ENCODE measurements at places on chromosomes 7 and 10.

DNA sequence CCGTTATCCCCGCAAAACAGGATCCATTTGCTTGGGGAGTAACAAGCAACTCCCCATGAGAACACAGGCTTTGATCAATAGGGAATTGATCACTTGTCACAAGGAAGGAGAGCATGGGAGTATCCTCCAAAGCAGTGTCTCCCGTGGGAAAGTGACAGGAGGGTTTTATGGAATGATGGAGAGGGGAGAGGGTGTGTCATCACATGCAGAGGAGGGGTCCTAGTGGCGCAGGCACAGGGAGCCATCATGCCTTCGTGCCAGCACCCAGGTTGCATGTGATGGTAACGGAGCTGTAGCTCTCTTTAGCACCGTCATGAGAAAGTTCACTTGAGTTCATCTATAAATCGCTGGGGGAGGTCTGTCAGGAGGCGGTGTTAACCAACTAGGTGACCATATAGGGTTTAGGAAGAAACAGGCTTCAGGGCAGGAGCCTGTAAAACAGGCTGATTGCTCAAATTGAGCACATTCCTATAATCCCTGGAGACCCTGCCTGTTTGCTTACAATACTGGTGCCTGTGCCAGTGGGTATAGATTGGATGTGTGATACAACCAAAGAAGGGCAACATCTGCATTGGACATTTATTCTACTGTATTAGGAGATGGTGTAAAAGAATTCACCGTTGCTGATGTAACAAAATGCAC, 428.5 kb downstream of the GALNT17 start:
- no peaks in the 10 kb centered on the region for H3K4me1 ChIP-seq
- no peaks in the 10 kb centered on the region for H3K27me3 ChIP-seq
- no peaks in the 10 kb centered on the region for H3K36me3 ChIP-seq
- no peak overlapping the region for H3K27ac ChIP-seq
- no peak for DNase-seq
- no peak overlapping the region for H3K4me3 ChIP-seq

DNA sequence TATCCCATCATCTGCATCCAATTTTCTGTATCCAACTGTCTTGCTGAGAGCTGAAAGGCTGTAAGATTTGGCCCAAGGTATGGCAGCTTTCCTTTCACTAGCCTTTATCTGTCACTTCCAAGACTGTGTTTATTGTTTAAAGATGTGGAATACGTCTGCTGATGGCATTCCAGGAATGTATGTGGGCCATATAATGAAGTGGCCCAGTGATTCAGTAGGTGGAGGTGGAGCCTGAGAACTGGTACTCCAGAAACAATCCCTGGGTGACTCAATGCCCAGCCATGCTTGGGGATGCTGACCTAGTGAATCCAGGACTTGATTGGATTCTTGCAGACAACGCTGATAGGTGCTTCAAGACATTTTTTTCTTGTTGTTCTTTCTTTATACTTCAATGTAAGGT, 13.5 kb downstream of the NEUROD6 start:
- H3K27ac ChIP-seq = no peak overlapping the region
- no peak overlapping the region for H3K4me3 ChIP-seq
- no peak for DNase-seq
- H3K36me3 ChIP-seq = no peaks in the 10 kb centered on the region
- H3K4me1 ChIP-seq = no peaks in the 10 kb centered on the region

GRCh38 chr7:20542594-20542993, 72.9 kb upstream of the ABCB5 start:
- H3K4me1 ChIP-seq = peaks cover 3% of the 10 kb centered on the region
- no peak overlapping the region for H3K27ac ChIP-seq
- DNase-seq = no peak
- H3K4me3 ChIP-seq = no peak overlapping the region

GRCh38 chr10:30893208-30893607, 138.5 kb downstream of the ZNF438 start:
- no peak for DNase-seq
- no peak overlapping the region for H3K4me3 ChIP-seq
- H3K4me1 ChIP-seq = peaks cover 10% of the 10 kb centered on the region
- H3K27me3 ChIP-seq = no peaks in the 10 kb centered on the region
- peaks cover 9% of the 10 kb centered on the region for H3K36me3 ChIP-seq
- H3K27ac ChIP-seq = no peak overlapping the region
